Osteoblast (primary cell): ENCODE measurements at places on chromosomes 13 and 19. TPM values are rescaled to one million over a fixed set of nuclear protein-coding genes. Genes with fewer than 3 reads are reported as not detected.

CYP2A6 gene
- total RNA-seq: not detected in 2 replicates

C13orf42 gene
- not detected in 2 replicates for total RNA-seq

ZNF471 gene
- 4.7 and 5.1 TPM in 2 replicates for total RNA-seq

OLFM4 gene
- under 0.01 and 0.29 TPM in 2 replicates for total RNA-seq

SBK2 gene
- total RNA-seq: not detected in 2 replicates

YJEFN3 gene
- total RNA-seq: under 0.01 and 0.29 TPM in 2 replicates

ZNF541 gene
- total RNA-seq: under 0.01 TPM in 2 replicates

ATP11A gene
- 7.6 and 7.7 TPM in 2 replicates for total RNA-seq

PRR36 gene
- total RNA-seq: under 0.01 TPM in 1 of 2 replicates, not detected in the other

MBD3L2 gene
- total RNA-seq: not detected in 2 replicates

CDC42EP5 gene
- total RNA-seq: 18.8 and 20.3 TPM in 2 replicates

PTH2 gene
- total RNA-seq: not detected in 2 replicates

BRCA2 gene
- total RNA-seq: 4.7 and 6.5 TPM in 2 replicates

GPR4 gene
- not detected in 2 replicates for total RNA-seq
